ENCODE measurements at places on chromosomes 5 and 9. TPM values are rescaled to one million over a fixed set of nuclear protein-coding genes. Genes with fewer than 3 reads are reported as not detected.
A peak's percentile ranks its signal among the peaks of the same experiment; 100 is the strongest.

The BTNL8 gene
- not detected for total RNA-seq

The DMGDH gene
- total RNA-seq = 2.2 TPM

The PIP5KL1 gene
- 0.48 TPM for total RNA-seq

The IL9 gene
- not detected for total RNA-seq

The F2RL2 gene
- 0.13 TPM for total RNA-seq

The PCDHB10 gene
- 0.81 TPM for total RNA-seq

The C9 gene
- not detected for total RNA-seq

The EFCAB9 gene
- total RNA-seq = not detected

The MTAP gene
- total RNA-seq = 21.2 TPM

The GRXCR2 gene
- total RNA-seq = 9.6 TPM

The CORO2A gene
- total RNA-seq = 0.30 TPM

DNA sequence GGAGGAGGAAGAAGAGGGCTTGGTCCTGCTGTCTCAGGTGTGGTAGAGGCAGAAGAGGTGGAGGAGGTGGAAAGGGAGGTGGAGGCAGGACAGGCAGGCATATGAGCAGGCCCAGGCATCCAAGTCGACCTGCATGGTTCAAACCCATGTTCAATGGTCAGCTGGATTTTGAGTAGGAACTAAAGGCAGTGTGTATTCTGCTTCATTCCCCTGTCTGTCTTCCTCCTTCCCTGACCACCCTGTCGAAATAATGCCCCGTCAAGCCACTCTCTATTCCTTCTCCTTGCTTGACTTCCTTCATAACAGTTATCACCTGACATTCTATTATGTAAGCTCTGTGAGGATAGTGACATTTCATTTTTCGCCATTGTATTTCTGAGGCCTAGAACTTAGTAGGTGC is 34.8 kb downstream of the ATP6V0E1 start:
- DNase-seq = no peak

DNA sequence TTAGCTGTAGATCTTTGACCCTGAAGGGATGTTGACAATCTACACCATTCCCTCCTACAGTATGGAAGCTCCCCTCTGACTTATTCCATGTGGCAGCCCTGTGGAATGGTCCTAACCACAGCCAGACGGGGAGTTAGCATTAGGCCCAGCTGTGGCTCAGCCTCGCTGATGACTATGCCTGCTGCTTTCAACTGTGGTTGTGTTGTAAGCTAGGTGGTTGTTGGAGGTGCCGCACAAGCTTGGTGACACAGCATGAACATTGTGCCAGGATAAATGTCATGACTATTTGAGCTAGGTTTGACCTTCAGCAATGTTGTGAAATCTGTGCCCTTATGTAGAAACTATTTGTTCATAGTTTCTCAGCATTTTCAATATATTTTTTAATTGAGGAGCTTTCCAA is 40.6 kb downstream of the SGCD start:
- DNase-seq = peak; percentile 33

DNA sequence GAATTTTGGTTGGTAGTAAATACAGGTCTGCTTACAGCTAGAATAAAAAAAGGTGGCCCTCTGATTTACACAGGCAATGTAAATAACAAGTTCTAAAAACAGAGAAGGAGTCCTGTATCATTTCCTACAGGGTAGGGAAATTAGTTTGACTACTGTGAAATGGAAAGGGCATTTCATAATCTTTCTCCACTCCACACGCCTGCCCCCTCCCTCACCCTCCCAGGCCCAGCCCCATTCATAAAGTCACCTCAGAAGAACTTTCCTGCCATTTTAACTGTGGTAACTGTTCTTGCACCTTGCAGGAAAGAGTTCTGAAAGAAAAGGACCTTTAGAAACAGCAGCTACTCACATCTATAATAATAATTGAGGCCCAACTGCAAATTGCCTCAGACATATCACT is 69.7 kb downstream of the MEF2C start:
- DNase-seq = no peak

DNA sequence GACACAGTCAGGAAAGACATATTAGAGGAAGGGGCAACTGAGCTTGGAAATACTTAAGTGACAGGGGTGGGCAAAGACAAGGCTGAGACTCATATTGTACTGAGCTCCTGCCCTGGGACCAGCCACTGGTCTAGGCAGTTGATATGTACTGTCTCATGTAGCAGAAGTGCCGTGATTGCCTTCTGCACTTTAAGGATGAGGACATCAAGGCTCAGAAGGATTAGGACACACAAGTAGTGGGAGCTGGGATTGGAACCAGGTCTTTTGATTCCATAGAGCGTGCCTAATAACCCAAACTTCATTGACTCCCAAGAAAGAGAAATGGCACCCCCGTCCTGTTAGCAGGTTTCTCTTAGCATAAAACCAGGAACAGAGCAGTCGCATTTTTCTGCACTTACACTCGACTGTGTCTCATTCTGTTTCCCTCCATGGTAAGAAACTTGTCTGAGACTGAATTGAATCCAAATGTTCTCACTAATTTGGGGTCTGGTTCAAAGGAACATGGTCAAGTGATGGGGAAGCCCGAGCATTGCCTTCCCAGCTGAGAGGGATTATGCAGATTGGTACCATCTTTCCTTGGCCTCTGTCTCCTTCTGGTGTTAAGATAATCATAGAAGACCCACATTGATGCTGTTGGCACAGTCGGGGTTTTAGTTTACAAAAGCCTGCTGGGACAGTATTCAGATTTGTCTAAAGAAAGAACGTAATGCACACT is 70.4 kb downstream of the ANGPTL2 start:
- no peak for DNase-seq

DNA sequence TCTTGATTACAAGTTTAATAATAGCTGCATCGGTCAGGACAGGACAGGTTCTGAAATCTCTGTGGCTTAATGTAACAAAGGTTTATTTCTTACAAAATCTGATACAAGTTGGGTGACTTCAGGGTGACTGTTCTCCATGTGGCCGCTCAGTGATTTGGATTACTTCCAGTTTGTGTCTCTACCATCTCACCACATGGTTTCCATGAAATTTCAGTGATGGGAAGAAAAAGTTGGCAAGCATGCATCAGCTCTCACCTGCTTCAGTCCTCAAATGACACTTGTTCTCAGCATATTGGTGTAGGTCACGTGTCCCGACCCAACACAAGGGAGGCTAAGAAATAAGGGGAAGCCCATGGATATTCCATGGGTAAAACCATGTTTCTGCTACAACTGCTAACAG is 7.8 kb upstream of the TMEM268 start:
- DNase-seq = no peak

- no peak for DNase-seq
Observed at GRCh38 chr5:95151694-95152093, 133.2 kb downstream of the MCTP1 start.

DNA sequence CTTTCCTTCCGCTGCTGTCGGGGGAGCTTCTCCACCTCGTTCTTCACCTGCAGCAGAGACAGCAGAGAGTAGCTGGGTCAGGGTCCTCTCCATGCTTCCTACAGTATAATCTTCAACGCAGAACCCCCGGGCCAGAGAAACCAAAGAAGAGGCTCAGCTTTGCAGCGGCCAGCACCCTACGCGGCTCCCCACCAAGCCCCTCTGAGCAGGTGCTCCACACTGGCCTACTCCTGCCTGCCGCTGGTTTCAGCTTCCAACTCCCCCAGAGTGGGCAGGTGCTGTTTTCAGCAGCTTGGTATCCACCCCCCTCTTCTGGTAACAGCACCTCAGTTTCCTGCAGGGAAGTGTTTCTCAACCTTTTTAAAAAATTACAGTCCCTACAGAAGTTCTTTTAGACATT is 58.3 kb upstream of the FBXW11 start:
- no peak for DNase-seq

- DNase-seq = peak; percentile 29
Observed at GRCh38 chr9:13513716-13514444, 234.4 kb upstream of the MPDZ start.

DNA sequence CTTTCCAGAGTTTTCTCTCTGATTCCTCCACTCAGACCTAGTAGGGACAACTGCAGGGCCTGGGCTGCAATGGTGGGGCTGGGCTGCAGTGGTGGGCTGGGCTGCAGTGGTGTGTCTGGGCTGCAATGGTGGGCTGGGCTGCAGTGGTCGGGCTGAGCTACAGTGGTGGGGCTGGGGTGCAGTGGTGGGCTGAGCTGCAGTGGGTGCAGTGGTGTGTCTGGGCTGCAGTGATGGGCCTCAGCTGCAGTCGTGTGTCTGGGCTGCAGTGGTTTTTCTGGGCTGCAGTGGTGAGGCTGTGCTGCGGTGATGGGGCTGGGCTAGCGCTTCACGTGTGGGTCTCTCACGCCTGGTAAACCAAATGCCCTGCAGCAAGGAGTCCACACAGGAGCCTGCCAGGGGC is 27.4 kb downstream of the ABO start:
- no peak for DNase-seq

DNA sequence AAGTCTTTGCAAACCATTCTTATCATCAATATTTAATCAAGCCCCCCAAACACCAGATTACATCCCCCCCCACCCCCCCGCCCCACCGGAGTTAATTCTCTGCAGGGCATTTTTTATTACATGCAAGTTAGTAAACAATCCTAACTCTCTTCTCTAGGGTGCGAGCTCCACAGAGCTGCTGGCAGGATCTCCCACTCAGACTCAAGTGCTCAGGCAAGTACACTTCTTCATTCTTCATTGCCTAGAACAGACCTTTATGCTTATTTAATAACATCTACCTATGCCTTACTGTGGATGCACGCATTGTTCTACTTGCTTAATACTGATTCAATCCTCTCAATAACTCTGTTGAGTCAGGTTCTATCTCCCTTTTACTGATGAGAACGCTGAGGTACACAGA is 9.9 kb downstream of the SAXO1 start:
- DNase-seq = no peak

GRCh38 chr9:91420501-91421127 is 3.0 kb downstream of the NFIL3 start:
- DNase-seq = no peak

- DNase-seq = no peak
Observed at GRCh38 chr5:27473307-27474046, 435.1 kb upstream of the CDH9 start.

DNA sequence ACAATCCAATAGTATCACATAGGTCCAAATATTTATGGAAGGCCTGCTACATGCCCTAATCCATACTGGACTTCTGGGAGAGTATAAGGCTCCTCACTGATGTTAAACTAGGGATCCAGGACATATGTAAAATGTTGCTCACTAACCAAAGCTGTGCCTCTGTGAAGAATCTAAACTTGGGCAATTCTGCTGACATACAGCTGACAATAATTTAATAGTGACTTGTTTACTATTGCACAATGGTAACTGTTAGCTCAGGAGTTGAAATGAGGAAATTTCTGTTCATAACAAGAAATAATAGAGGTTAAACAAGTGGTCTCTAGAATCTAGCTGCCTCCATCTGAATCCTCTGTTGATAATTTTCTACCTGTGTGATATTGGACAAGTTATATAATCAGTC is 14.9 kb upstream of the CTXN3 start:
- no peak for DNase-seq

GRCh38 chr5:137220523-137220927 is 278.6 kb downstream of the SPOCK1 start:
- DNase-seq = no peak

DNA sequence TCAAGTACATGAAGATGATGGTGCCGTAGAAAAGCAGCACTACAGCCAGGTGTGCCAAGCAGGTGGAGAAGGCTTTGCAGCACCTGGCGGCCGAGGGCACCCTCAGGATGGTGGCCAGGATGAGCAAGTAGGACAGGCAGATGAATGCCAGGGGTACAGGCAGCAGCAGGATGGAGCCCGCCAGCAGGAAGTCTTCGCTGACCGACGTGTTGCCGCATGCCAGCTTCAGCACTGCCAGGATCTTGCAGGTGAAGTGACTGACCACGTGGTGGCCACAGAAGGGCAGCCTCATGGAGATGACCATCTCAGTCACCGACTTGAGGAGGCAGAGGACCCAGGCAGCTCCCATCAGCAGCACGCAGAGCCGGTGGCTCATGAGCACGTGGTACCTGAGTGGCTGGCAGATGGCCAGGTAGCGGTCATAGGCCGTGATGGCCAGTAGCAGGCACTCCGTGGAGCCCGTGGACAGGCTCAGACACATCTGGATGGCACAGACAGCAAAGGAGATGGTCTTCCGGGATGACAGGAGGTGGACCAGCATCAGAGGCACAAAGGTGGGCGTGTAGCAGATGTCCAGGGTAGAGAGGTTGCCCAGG is 482 bp downstream of the OR13J1 start:
- no peak for DNase-seq

DNA sequence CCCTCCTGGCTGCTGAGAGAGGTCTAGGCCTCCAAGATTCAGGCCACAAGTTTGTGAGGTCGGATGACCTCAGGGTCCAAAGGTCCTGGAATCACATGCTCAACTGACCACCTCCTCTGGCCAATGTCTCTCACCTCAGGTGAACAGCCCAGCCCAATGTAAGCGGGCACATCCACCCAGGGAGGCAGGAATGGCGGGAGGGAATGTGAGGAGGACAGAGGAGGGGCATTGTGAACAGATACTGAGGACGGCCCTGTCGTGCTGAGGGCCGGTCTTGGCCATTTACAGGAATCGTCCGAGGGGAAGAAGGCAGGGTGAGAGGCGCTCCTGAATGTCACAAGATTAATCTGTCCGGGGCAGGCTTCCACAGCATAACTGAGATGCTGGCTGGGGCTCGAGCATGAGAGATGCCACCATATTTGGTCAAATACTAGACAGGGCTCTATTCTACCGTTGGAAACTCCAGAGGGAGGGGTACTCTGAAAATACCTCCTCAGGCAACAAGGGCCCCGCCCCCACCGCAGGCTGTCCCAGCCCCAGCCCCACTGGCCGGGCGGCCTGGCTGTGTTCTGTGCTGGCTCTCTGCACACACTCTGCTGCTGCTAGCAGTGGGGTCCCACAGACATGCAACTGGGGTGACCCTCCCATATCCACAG is 1.5 kb upstream of the IL17B start:
- DNase-seq = no peak

DNA sequence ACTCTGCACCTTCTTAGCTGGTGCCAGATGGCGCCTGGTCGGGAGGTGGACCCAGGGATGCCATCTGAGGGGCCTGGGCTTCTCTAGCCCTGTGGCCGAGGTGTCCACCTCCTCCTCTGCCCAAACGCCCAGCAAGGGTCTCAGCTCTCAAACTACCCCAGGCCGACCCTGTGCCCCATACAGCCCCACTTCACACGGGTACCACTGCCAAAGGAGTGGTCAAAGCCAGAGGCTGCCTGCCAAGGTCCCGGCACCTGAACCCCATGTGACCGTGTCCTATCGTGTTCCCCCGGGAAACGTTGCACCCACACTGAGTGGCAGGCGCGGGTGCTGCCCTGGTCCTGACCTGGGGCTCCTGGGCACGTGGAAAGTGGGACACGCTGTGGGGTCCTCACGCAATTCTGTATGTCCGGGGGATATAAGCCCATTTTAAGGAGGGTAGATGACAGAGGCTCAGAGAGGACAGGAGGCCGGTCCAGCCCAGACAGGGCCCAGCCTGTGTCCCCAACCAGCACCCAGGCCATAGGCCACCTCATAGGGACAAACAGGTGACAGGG is 1.9 kb downstream of the ENTPD8 start:
- DNase-seq = peak; percentile 34

DNA sequence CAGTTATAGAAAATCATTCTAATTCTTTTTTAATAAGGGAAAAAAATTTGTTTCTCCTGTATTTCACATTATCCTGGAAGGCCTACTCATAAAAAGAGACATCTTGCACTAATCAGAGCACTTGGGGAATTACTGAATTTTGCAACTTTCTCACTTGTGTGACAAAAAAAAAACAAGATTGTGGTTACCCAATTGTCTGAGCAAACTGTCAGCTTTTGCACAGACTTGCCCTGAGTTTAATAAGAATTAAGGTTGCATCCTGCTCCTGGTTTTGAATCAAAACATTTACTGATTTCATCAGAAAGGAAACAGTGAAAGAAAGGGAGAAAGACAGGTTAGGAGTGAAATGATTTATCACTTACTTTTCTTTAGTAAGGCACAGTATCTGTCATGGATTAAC is 10.6 kb upstream of the SH3RF2 start:
- no peak for DNase-seq
